ENCODE measurements at places on chromosomes 5 and 9.

- no peak for DNase-seq
Observed at GRCh38 chr9:38277601-38278200, 114.8 kb upstream of the ALDH1B1 start.

GRCh38 chr9:89187541-89187940, 8.9 kb upstream of the SHC3 start:
- no peak for DNase-seq

GRCh38 chr5:158769079-158769478, 330.6 kb downstream of the EBF1 start:
- no peak for DNase-seq

DNA sequence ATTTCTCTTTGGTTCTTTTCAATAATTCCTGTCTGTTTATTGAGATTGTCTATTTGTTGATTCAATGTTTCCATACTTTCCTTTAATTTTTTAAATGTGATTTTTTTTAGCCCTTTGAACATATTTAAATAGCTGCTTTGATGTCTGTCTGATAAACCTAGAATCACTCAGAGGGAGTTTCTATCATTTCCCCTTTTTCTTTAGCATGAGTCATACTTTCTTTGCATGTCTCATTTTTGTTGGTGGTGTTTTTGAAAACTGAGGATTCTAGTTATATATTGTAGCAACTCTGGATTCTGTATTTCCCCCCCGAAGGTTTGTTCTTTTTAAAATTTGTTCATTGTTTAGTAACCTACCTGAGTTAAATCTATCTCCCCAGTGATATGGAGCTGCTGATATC, 24.2 kb upstream of the ZNF618 start:
- DNase-seq = no peak

- DNase-seq = no peak
Observed at GRCh38 chr5:112154940-112155686, 264.0 kb downstream of the EPB41L4A start.

All from activated effector memory CD4-positive, alpha-beta T cell treated with Interleukin-2 at 50 U/mL for 16 hours (primary cell).